ENCODE measurements at places on chromosomes 3 and 15.

DNA sequence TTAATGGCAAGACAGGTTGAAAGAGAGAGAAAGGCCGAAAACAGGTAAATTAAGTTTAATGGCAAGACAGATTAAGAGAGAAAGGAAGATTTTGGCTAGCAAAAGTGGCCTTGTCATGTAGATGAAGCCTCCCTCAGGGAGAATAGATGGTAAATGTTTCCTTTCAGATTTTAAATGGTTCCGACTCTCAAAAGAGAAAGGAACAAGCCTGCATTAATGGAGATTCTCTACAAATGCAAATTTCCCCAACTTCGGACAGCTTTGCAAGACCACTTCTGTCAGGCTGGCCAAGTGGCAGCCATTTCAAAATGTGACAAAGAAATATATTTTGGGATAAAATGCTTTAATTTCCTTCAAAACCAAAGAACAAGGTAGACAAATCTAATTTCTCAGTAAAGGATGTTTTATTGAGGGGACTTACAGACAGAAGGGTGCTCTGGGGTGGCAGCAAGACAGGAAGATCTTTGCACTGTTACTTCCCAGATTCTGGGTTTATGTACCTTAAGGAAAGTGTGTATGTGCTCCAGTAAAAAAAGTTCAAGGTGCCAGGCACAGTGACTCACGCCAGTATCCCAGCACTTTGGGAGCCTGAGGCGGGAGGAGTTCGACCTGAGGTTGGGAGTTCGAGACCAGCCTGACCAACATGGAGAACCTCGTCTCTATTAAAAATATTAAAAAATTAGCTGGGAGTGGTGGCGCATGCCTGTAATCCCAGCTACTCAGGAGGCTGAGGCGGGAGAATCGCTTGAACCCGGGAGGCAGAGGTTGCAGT, 626.3 kb upstream of the NAALADL2 start:
- no peak for DNase-seq

- no peak for DNase-seq
These were observed 150.2 kb upstream of the MLF1 start for GRCh38 chr3:158420654-158421396.

GRCh38 chr3:12175844-12176453, 17.2 kb upstream of the TIMP4 start:
- peak; percentile 24 for DNase-seq

DNA sequence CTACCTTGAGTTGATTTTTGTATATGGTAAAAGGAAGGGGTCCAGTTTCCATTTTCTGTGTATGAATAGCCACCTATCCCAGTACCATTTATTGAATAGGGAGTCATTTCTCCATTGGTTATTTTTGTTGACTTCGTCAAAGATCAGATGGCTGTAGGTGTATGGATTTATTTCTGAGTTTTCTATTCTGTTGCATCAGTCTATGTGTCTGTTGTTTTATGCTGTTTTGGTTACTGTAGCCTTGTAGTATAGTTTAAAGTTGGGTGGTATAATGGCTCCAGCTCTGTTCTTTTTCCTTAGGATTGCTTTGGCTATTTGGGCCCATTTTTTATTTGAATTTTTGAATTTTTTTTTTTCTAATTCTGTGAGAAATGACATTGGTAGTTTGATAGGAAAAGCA, 125.5 kb upstream of the FGF7 start:
- DNase-seq: no peak

DNA sequence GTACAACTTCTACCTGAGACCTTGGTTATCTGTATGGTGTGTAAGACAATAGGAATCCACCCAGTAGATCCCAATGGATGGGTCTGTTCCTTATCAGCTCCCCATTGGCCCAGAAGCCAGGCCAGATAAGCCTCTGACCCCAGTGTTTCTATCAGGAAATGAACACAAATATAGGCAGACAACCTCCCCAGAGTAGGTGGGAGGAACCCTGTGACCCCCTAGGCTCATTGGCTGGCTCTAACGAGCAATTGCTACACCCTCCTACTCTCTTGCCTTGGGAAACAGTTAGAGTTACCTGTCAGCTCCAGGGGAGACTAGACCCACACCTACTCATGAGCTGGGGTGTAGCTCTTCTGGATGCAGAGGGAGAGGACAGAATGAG, 299.9 kb downstream of the UACA start:
- DNase-seq: no peak

DNA sequence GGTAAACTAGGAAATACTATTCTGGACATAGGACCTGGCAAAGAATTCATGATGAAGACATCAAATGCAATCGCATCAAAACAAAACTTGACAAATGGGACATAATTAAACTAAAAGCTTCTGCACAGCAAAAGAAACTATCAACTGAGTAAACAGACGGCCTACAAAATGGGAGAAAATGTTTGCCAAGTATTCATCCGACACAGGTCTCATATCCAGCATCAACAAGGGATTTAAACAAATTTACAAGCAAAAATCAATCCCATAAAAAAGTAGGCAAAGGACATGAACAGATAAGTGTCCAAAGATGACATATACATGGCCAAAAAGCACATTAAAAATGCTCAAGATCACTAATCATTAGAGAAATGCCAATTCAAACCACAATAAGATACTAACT, 1088.9 kb downstream of the NAALADL2 start:
- DNase-seq: no peak

DNA sequence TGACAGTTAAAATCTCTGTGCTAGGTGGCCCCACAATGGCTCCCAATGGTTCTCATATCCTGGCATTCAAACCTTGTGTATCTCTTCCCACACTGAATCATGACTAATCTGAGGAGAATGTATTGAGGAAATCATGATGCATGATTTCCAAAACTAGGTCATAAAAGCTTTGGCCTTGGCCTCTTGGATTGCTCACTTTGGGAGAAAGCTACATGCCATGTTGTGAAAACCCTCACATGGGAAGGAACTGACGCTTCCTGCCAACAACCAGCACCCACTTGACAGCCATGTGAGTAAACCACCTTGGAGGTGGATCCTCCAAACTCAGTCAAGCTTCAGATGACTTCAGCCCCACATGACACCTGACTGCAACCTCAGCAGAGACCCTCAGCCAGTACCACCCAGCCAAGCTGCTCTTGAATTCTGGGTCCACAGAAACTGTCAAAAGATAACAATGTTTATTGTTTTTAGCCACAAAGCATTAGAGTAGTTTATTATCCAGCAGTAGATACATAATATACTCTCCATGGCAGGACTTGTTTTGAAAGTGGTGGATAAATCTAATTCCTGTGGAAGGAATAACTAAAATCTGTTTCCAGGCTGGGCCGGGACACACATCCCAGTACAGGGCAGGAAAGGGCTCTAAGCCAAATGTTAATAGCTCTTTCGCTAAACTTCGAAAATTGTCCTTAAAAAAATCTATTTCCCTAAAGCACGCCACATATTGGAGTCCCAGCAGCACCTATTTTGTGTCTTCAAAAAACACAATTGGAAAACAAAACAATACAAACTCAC, 1.0 kb upstream of the ZNF620 start:
- DNase-seq: peak; percentile 97

GRCh38 chr3:115187149-115187757, 40.2 kb upstream of the ZBTB20 start:
- DNase-seq: no peak

GRCh38 chr3:13493867-13494441, 13.8 kb downstream of the HDAC11 start:
- no peak for DNase-seq

- DNase-seq: no peak
These were observed 404.4 kb downstream of the VPS13C start for GRCh38 chr15:61655881-61656280.

GRCh38 chr15:92650966-92651365, 4.6 kb downstream of the FAM174B start:
- no peak for DNase-seq

DNA sequence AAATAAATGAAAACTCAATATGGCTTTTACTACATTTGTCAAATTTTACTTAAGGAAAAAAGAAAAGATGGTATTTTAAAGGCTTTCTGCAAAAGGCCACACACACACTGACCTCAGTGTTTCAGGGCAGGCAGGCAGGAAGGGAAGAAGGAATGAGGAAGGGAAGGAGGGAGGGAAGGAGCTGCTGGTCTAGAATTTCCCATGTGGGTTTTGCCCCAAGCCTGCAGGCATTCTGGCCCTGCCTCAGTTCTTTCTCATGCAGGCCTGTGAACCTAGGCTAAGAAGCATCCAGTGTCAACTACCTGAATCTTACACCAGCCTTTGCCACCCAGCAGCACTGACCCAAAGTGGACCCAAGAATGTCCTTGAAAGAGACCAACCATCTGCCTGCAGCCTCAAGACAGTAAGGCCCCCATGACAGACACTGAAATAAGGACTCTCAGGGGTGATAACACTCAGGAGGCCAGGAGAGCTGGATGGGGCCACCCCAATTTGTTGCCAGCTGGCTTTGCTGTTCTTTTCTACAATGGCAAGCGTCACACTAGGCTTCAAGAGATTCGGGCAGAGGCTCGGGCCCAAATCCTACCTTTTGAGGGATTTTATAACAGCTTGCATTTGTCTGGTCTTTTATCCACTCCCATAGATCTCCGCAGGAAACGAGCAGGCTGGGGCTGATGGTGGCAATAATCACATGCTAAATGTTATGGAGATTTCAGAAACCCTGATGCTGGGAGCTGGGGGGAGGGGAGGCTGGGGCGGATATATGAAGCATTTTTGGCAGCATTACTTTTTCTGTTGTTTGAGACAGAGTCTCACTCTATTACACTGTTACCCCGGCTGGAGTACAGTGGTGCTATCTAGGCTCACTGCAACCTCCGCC, 51.4 kb downstream of the XXYLT1 start:
- no peak for DNase-seq

- DNase-seq: no peak
These were observed 584 bp upstream of the XCR1 start for GRCh38 chr3:46027736-46028397.

GRCh38 chr3:43178891-43179366, 73.0 kb upstream of the POMGNT2 start:
- peak; percentile 58 for DNase-seq

- DNase-seq: no peak
These were observed 92.3 kb upstream of the COL8A1 start for GRCh38 chr3:99545941-99546580.

DNA sequence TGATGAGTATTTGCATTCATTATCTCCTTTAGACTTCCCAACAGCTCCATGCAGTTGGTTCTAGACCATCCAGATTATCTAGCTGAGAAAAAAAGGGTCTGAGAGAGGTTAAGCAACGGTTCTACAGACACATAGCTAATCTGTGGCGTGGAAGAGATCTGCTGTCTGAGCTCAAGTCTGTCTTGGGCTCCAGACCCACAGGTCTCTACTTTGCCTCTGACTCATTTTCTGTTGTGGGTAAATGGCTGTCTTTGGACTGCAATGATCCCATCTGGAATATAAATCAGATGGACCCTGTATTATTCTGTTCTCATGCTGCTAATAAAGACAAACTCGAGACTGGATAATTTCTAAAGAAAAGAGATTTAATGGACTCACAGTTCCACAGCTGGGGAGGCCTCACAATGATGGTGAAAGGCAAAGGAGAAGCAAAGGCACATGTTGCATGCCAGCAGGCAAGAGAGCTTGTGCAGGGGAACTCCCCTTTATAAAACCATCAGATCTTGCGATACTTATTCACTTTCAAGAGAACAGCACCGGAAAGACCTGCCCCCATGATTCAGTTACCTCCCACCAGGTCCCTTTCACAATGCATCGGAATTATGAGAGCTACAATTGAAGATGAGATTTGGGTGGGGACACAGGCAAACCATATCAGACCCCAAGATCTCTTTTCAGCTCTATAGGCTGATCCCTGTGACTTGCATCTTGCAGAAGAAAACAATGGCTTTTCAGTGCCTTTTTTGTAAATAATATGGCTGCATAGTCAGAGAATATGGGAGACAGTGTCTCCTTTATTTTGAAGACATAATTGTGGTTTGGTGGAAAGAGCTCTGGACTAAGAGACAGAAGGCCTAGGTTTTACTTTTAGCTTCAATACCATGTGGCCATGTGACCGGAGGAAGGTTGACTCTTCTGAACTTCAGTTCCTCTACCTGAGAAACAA, 24.7 kb downstream of the CEMIP start:
- no peak for DNase-seq

GRCh38 chr3:42876940-42877720, 1.5 kb upstream of the CYP8B1 start:
- no peak for DNase-seq

DNA sequence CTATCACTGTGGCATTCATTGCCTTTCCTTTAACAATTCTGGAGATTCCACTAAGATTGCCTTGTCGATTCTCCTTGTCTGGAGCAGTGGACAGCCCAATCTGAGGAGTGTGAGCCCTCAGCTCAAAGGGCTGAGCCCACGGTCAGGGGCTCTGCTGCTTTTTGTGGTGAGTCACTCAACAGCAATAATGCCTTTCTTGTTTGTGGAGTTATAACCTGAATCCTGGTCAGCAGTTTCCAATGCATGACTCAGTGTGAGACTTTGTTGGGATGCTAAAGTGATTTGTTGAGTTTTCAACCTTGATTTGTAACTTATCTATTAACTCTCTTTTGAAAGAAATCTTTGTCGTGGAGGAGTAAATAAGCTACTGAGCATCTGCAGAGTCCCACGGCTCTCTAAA, 183.5 kb downstream of the TJP1 start:
- no peak for DNase-seq

- DNase-seq: no peak
These were observed 44.6 kb downstream of the SH3BP5 start for GRCh38 chr3:15287565-15288330.

DNA sequence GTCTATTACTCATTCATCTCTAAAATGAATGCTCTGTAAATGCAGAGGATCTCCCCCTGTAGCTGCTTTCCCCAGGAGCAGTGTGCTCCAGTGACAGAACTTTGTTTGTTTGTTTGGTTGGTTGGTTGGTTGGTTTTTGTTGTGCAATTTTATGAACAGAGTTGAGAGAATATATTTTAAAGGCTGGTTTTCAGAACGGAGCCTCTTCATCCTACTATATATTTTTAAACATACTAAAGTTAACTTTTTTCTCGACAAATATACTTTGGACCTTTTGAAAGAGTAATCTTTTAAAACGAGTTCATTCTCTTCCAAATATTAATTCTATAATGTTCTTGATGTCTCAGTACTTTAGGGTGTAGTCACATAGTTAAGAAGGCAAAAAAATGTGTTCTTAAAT, 20.2 kb downstream of the RYR3 start:
- DNase-seq: peak; percentile 73

DNA sequence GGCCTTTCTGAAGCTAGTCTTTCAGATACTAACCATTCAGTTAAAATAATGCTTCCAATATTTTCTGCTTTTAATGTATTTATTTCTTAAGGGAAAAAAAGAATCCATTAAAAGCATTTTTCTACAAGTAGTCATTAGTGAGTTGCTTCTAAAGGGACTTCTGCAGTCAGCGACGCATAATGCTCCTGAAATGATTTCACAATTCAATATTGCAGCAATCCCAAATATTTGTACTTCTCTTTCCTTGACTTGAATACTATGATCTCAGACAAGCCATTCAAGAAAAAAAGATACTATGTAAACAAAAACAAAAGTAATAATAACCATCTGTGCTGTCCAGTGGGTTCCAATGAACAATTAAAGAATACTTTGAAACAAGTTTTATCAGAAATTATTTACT, 681.0 kb downstream of the DIPK2A start:
- DNase-seq: no peak

- DNase-seq: no peak
These were observed 619.0 kb upstream of the AGTR1 start for GRCh38 chr3:148078658-148079057.

GRCh38 chr3:187781001-187781400, 35.7 kb upstream of the BCL6 start:
- DNase-seq: no peak

GRCh38 chr15:51589881-51590568, 32.5 kb downstream of the DMXL2 start:
- DNase-seq: no peak

Measured in RKO (cell line).